ENCODE measurements at places on chromosomes 7 and 10. TPM values are rescaled to one million over a fixed set of nuclear protein-coding genes. Genes with fewer than 3 reads are reported as not detected.

The CACNA2D1 gene
- total RNA-seq, result 0.28 TPM

- no peak for DNase-seq
Observed at GRCh38 chr7:23462846-23463245, 7.4 kb downstream of the IGF2BP3 start.

DNA sequence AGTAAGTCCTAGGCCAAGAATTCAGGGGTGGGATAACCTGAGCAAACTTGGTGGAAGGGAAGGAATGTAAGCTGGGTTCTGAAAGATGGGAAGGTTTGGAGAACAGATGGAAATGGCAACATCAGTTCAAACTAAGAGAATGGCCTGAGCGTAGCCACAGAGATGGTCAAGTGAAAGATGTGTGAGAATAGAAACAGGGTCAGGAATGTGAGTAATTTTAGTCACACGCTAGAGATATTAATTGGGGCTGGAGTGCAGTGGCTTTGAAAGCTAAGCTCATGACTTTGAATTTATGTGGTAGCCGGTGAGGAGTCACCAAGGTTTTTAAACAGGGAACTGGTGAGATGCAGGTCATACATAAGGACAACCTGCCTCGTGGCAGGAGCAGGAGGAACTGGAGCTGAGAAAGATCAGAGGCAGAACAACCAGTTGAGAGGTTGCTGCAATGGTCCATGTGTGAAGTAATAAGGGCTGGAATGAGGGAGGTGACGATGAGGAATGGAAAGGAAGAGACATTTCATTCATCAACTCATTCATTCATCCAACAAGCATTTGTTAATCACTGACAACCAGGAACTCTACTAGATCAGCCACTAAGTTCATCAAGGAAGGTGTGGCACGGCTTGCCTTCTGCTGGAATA is 12.9 kb upstream of the SORBS1 start:
- DNase-seq, result no peak

The MYL10 gene
- not detected for total RNA-seq

GRCh38 chr7:80816806-80817205 is 102.0 kb downstream of the SEMA3C start:
- DNase-seq, result no peak
